Kidney glomerular epithelial cell (primary cell): ENCODE measurements at places on chromosomes 2 and 18.
A peak's percentile ranks its signal among the peaks of the same experiment; 100 is the strongest.

GRCh38 chr2:226782092-226782713, 17.4 kb downstream of the IRS1 start:
- DNase-seq, result no peak

GRCh38 chr2:204370172-204370718, 175.0 kb upstream of the PARD3B start:
- DNase-seq, result no peak

- DNase-seq, result no peak
Observed at GRCh38 chr18:78305789-78306188, 673.8 kb upstream of the SALL3 start.

GRCh38 chr2:101478181-101479001, 3.5 kb upstream of the RFX8 start:
- DNase-seq, result no peak

- peak; percentile 64 for DNase-seq
Observed at GRCh38 chr2:33411765-33412164, 64.7 kb upstream of the RASGRP3 start.

- DNase-seq, result no peak
Observed at GRCh38 chr18:9741793-9742523, 33.9 kb downstream of the RAB31 start.

DNA sequence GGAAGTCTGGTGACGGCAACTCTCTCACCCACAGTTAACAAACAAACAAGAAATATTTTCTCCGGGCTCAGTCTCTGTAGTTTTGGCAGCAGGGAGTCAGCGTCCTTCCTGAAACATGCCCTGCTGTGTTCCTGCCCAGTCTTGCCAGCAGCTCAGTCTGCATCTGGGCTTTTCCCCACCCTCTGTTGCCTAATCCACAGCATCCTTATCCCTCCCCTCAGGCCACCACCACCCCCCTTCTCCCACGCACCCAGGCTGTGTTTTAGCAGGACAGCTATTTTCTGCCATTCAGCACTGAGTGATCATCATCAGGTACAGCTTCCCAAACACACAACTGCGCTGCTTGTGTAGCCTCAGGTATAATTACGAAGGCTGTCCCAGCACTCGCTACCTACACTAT, 168.2 kb downstream of the DPP10 start:
- no peak for DNase-seq
